AG10803 (cell line): ENCODE measurements at places on chromosomes 13 and 19.

DNA sequence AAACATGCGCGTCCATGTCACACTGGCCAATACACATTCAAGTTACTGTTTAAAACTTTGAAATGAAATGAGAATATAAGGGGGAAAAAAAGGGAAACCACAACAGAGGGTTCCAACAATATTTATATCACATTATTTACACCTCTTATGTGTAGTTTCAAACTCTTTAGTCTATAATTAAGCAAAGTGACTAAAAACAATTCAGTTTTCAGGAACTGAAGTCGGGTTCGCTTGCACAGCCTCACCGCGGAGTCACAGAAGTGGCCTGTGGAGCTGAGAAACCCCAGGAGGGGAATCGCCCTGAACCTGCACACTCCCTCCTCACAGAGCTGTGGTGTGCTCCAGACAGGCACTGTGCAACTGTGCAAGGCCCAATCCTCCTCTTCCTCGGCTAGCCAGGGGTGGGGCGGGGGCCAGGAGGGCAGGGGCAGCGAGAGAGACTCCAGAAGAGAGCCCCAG lies 75.9 kb downstream of the STK24 start:
- DNase-seq = no peak

- no peak for DNase-seq
These were observed 14.2 kb downstream of the KCNC3 start for GRCh38 chr19:50314724-50315708.

DNA sequence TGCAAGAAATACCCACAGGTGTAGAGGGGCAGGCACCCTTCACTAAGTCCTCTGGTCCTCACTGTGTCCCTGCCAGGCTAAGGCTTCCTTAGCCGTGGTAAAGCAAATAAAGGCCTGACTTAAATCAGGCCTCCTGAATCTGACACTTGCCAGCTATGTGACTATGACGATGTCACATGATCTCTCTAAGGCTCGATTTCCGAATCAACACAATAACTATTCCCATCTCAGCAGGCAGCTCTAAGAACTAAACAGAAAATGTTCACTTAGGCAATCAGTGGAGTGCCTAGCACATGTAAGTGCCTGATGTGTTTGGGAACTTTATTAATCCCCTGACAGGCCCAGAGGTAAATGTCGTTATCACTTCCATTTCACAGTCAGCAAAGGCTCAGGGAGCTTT lies 2.0 kb downstream of the ZNF550 start:
- no peak for DNase-seq

DNA sequence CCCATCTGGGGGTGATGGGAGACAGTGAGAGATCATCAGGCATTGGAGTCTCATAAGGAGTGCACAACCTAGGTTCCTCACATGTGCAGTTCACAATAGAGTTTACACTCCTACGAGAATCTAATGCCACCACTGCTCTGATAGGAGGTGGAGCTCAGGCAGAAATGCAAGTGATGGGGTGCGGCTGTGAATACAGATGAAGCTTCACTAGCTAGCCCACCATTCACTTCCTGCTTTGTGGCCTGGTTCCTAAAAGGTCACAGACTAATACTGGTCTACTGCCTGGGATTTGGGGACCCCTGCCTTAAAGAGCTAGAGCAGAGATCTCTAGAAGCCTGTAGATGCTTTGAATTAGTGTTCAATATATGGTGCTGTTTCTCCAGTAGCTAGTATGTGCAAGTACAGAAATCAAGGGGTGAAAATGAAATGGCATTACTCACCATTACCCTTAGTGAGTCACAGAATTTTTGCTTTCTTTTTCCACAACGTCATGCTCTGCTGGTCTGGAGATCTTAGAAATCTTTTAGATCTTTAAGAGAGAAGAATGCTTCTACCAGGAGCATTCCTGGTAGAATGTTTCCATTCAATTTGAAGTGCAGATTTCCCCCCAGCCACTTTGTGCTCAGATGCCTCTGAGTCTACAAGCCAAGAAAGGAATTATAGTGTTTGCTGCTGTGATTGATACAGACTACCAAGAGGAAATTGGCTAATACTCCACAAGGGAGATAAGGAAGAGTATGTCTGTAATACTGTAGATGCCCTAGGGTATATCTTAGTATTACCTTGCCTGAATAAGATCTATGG lies 2301.2 kb downstream of the PCDH9 start:
- peak; percentile 51 for DNase-seq

DNA sequence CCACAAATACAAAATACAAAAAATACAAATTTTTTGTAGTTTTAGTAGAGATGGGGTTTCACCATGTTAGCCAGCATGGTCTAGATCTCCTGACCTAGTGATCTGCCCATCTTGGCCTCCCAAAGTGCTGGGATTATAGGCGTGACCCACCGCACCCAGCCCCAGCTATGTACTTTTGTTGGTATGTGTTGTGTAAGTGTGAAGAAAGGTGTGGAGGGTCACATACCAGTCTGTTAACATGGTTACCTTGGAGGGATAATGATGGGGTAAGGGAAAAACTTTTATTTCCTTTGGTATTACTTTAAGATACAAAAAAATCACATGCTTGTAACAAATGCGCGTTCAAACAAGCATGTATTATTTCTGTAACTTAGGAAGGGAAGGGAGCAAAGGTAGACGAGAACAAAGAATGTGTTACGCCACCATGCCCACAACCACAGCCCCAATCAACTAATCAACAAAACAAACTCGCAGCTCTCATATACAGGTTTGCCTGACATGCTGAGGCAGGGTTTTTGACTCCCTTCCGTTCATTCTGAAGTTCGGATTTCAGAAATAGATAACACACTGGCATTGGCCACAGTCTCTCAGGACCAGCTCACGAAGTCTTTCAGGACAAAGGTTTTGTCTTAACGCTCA lies 13.5 kb upstream of the VWA8 start:
- DNase-seq = no peak

- peak; percentile 9 for DNase-seq
These were observed 7.5 kb downstream of the ZNF610 start for GRCh38 chr19:52343548-52343947.

DNA sequence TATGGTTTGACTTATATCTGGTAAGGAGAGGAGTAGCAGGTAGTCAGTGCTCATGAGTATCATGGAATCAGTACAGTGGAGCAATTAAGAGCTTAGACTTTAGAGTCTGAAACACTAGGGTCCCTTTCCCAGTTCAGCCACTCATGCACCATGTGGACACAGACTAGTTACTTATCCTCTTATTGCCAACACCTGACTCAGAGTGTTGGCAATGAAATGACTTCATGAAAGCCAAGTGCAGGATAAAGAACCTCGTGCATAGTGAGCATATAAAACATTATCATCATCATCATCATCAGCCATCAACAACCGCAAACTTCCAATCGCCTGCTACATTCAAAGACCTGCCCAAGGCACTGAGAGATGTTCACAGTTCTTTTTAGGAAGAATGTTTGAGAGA lies 164.2 kb downstream of the FOXO1 start:
- DNase-seq = no peak

GRCh38 chr13:98397221-98397620 lies 179.7 kb downstream of the STK24 start:
- no peak for DNase-seq

- DNase-seq = peak; percentile 91
These were observed 749 bp downstream of the GDF15 start for GRCh38 chr19:18386543-18387271.

GRCh38 chr19:11496391-11497163 lies 9.1 kb downstream of the ZNF653 start:
- DNase-seq = peak; percentile 81

DNA sequence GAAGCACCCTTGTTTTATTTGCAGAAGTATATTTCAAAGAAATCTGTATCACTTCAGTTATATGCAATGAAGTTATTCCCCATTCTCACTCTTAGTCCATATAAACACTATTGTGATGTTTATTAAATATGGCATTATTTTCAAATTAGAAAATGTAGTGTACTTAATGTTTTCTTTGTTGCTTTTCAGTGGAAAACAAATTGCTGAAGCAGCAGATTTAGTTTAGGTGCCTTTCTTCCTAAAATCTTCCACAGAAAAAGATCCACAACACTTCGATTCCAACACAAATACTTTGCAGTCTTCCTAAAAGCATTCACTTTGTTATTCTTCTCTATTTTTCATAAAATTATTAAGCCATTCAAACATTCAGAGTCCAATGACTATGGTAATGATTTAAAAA lies 492.1 kb upstream of the GPC6 start:
- DNase-seq = no peak

DNA sequence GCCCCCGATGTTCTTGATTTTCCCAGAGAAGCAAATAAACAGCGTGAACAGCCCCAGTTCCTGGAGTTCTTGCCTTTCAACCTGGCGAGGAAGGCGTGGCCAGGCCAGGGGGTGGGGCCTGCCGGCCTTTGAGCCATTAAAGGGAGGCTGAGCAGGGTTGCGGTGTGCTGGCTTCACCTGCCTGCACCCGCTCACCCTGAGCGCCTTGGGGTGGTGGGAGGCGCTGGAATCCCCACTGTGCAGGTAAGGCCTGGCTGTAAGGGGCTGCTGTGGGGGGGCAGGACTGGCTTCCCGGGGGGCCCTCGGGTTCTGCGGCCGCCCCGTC lies 2.7 kb upstream of the MISP start:
- DNase-seq = no peak

GRCh38 chr19:1035998-1036621 lies 3.8 kb upstream of the ABCA7 start:
- no peak for DNase-seq

DNA sequence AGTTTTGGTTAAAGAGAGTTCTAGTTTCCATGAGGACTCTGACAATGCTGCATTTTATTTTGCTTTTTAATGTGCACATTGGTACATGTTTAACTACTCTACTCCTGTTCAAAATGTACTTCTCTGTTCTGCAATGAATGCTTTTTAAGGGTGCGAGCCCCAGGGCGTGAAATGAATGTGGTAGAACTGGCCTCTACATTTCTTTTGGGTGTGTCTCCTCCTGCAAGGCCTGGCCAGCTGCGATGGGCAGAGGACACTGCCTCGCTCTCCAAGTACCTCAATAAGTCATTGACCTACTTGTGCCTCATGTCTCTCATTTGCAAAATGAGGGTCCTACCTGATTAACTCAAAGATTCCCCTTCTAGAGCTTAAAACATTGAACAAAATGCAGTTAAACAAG lies 6.7 kb downstream of the RGS9BP start:
- no peak for DNase-seq

GRCh38 chr19:11422163-11423065 lies 3.3 kb upstream of the RGL3 start:
- peak; percentile 37 for DNase-seq

DNA sequence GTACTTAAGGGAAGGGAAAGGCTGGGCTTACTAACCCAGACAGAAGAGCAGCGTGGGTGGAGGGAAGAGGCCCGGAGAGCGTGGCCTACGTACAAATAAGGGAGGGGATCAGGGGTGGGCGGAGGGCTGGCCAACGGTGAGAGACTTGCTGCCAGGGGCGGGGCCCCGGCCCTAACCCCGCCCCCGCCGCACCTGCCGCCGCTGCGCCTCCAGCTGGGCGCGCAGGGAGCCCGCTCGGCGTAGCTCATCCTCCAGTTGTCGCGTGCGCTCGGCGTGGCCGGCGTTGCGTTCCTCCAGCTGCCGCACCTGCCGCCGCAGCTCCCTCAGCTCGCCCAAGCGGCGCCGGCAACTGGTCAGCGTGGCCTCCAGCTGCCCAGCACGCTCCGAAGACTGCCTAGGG lies 5.7 kb downstream of the HOOK2 start:
- no peak for DNase-seq

GRCh38 chr13:98460516-98460915 lies 116.4 kb downstream of the STK24 start:
- DNase-seq = peak; percentile 69

GRCh38 chr19:30086220-30086619 lies 144.2 kb downstream of the URI1 start:
- DNase-seq = no peak

GRCh38 chr19:2070436-2070827 lies 19.4 kb upstream of the MKNK2 start:
- DNase-seq = no peak

DNA sequence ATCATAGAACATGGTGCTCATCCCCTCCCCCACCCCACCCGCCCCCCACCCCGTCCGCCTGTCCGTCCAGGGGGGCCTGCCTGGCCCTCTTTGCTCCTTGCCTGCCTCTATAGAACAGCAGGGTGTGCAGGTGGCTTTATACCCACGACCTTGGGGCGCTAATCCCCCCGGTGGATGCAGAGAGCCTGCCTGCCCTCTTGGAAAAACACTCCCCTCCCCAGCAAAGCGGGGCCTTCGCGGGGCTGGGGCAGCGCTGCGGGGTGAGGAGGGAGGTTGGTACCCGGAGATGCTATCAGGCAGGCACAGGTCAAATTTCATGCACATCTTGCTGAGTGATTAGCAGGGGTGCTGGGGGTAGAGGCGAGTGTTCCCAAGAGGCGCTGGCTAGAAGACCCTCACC lies 21.9 kb downstream of the RFX1 start:
- no peak for DNase-seq

DNA sequence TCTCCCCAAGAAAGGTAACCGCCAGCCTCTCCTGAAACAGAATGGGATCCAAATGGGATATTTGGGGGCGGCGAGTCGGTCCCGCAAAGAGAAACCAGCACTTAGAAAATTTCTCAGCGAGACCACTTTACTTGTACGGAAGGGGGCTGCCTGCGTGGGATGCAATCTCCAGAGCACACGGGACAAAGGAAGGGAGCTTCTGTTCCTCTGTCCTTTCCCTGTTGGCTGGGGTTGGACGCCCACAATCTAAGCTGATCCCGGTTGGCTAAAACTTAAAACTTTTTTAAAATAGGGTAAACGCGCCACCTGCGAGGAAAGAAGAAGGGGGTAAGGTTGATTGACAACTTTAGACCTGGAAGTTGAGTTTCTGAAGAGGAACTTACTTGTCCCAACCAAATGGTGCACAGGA lies 826 bp upstream of the BSG start:
- no peak for DNase-seq

GRCh38 chr19:5238700-5239099 lies 101.9 kb downstream of the PTPRS start:
- no peak for DNase-seq

- DNase-seq = peak; percentile 24
These were observed 18.2 kb downstream of the ARHGAP33 start for GRCh38 chr19:35793381-35794165.

- no peak for DNase-seq
These were observed 273.2 kb downstream of the MYO16 start for GRCh38 chr13:108902405-108903155.

DNA sequence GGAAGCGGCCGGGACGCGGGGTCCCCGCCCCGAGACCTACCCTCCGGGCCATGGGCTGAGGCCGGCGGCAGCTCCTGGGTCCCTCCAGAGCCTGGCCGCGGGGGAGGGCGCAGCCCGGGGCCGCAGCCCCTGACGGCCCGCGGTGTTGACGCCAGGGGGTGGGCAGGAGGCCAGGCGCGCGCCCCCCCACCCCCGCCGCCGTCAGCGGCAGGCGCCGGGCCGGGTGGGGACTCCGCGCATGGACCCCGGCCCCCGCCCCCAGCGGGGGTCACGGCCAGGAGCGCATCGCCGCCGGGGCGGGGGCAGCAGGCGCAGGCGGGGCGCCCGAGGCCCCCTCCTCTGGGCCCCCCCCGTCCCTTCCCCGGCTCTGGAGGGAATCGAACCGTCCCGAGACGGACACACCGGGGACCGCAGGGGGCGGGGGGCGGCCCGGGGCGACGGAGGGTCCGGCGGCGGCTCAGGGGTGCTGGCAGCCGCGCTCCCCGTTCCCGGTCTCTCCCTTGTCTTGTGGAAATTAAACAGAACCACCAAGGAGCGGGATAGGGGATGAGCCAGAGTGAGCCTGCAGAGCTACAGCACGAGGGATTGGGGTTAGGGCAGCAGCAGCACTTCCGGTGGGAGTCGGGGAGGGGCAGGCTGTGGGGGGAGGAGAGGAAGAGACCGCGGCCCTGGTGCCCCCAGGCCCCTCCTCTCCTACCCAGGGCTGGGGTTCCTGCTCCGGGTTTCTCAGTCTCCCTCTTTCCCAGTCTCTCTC lies at the start of gene MEIS3:
Gene MEIS3 (minus strand): TSS at position 498 of the 754 bp plus-strand sequence. CDS start 446 bp downstream, at position 52.
- DNase-seq = no peak
